ENCODE measurements at places on chromosomes 1 and 21. TPM values are rescaled to one million over a fixed set of nuclear protein-coding genes. Genes with fewer than 3 reads are reported as not detected.

Gene DEPDC1
- total RNA-seq: 1.5 TPM

Gene FAM151A
- total RNA-seq: not detected

Gene NUCKS1
- total RNA-seq: 160 TPM

Gene KRTAP19-3
- not detected for total RNA-seq

Gene C1orf167
- total RNA-seq: 0.32 TPM

Gene TEX38
- total RNA-seq: not detected
